ENCODE measurements at places on chromosomes 2 and 18. TPM values are rescaled to one million over a fixed set of nuclear protein-coding genes. Genes with fewer than 3 reads are reported as not detected.

The TXNDC9 gene
- total RNA-seq, result 50.7 TPM

The RPRM gene
- total RNA-seq, result 10.5 TPM

The PMAIP1 gene
- 2.7 TPM for total RNA-seq

The TRAPPC12 gene
- total RNA-seq, result 108 TPM

The EPAS1 gene
- total RNA-seq, result 71.7 TPM

The GPR155 gene
- 7.9 TPM for total RNA-seq

The EML6 gene
- total RNA-seq, result 11.4 TPM

The CHN1 gene
- 71.1 TPM for total RNA-seq

The COL5A2 gene
- 322 TPM for total RNA-seq

The SAG gene
- total RNA-seq, result 16.7 TPM
